Activated CD8-positive, alpha-beta memory T cell treated with anti-CD3 and anti-CD28 coated beads, Interleukin-2, amount 50 U/mL, for 4 hours (primary cell): ENCODE measurements at places on chromosomes 2 and 18.

GRCh38 chr2:140270224-140270623, 1490.0 kb upstream of the NXPH2 start:
- no peak for DNase-seq

- DNase-seq, result no peak
Observed at GRCh38 chr2:149612122-149612521, 24.5 kb upstream of the MMADHC start.

DNA sequence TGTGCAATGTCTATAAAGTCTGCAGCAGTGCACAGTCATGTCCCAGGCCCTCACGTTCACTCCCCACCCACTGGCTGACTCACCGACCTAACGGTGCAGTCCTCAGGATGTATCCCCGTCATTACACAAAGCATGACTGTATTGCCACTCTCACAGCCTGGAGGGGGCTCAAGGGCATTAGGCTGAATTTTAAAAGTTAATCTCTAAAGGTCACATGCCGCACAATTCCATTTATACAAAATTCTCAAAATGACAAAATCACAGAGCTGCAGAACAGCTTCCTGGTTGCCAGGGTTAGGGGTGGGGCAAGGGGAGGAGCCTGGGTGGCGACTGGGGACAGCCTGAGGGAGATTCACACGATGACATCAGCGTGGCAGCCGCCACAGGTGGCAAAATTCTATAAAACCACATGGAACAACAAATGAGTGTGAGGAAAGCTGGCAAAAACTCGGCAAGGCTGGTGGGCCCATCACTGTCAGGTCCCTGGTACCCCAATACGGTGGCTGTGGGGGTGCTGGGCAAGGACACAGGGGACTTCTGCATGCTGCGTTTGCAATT, 97.6 kb downstream of the NDUFA10 start:
- DNase-seq, result peak; percentile 67

DNA sequence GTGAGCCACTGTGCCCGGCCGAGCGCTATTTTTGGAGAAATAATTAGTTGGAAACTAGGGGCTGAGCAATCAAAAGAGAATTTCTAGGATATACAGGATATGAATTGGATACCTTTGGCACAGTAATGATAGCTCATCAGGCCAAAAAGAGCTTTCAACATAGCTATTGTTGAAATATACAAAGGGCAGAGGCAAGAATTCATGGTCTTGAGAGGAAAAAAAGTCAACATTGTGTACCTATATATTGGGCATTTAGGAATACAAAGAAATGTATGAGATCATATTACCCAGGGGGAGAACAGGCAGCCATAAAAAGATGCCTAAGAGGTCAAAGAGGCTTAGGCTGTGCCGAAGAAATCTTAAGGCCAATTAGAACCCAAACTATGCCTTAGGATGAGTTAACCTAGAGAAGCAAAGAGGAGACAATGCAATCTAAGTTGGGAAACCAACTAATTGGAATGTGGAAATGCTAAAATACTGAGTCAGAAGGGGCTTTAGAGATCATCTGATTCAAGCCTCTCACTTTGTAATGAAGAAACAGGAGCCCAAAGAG, 99.0 kb downstream of the RBBP8 start:
- DNase-seq, result no peak

DNA sequence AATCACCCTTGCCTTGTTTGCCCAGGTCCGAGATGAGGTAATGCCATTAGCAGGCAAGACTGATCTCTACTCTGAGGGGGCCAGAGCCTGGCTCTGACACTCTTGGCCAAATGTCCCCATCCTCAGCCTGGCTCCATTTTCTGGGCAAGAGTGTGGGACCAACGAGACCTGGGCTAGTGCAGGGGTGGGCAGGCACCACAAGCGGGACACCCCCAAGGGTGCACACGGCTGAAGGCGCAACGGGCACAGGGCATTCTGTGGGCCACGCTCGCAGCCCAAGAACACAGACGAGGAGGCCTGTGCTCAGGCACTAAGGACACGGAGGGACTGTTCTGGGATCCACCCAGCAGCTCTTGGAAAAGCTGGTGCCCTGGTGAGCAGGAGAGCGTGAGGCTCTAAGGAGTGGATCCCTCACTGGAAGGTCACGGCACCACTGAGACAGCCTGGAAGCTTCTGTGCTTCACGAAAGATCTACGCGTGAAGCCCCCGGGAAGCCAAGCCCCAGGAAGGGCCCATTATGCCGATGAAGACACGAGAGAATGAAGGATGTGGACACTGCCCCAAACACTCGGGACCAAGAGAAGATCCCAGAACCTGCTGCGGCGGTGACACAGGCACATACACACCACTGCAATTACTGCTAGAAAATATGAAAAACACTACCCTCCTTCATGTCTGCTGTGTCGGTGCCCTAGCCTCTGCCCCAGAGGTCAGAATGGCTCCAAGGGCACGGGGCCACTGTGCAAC, 138.2 kb downstream of the HDAC4 start:
- no peak for DNase-seq

DNA sequence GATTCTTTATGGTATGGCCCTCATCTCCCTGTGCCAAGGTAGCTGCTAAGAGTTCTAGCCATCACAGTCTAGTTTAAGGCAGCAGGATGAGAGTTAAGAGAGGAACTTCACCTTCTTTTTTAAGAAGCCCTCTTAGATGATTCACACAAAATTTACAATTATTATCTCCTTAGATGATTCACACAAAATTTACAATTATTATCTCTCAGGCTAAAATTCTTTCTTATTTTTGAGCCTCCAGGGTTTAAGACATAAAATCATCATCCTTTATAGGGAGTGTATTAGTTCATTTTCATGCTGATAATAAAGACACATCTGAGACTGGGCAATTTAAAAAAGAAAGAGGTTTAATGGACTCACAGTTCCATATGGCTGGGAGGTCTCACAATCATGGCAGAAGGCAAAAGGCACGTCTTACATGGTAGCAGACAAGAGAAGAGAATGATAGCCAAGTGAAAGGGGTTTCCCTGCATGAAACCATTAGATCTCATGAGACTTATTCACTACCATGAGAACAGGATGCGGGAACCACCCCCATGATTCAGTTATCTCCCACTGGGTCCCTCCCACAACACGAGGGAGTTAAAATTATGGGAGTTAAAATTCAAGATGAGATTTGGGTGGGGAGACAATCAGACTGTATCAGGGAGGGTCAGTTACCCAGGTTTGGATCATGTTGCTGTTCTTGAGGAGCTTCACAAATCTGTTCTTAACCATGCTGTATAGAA, 133.0 kb upstream of the MYO3B start:
- no peak for DNase-seq

GRCh38 chr18:69981948-69982347, 34.3 kb upstream of the CD226 start:
- no peak for DNase-seq
